ENCODE measurements at places on chromosomes 5 and 9.

GRCh38 chr5:142789206-142789605, 19.0 kb downstream of the ARHGAP26 start:
- DNase-seq, result no peak

GRCh38 chr9:88751781-88752180, 216.8 kb downstream of the NXNL2 start:
- DNase-seq, result no peak

DNA sequence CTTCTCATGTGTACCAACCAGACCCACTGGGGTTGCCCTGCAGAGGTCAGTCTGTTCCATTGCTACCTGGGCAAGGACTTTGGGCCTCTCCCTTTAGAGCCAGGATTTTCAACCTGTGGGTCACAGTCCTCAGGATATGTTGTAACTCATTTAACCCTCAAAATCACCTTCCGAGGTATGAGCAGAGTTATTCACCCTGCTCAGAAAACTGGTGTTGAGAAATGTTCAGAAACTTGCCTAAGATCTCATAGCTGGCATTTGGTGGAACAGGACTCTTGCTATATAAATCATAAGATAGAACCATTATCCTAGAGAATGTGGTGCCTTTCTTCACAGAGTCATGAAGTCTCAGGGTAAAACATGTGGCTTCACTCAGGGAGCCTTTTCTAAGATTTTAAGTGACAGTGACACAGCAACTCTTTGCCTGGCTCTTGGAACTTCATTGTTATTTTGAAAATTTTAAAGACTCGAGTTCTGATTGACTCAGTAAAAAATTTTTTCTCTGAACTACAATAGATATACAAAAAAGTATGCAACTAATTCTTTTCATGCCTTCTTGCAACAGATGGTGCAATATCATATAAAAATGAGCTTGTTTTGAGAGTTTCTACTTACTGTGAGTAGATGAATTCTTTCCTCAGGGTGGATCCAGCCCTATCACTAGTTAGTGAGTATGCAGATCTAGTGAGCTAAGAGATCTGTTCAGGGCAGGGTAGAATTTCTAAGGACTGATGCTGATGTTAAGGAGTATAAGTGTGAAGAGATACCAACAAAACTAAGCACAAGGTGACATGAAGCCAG, 29.5 kb downstream of the CAST start:
- no peak for DNase-seq

GRCh38 chr5:64861281-64861680, 92.6 kb downstream of the CWC27 start:
- no peak for DNase-seq

DNA sequence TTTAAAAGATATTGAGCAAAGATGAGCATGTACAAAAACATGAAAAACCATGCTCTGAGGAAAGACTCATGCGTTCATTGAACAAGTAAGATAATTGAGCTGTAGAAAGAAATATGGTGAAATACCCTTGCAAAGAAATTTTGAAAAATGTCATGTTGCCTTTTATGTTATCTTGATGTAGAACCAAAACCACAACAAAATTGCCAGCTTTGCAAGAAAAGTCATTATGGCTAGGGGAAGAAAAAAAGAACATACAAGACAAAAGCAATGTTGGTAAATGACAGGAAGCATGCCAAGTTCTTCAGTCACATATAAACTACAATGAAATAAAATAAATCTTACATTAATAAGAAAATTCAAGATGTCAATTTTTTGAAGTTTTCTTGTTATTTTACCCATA, 368.0 kb downstream of the IRX1 start:
- no peak for DNase-seq

GRCh38 chr5:149301744-149302380, 30.2 kb downstream of the AFAP1L1 start:
- no peak for DNase-seq

DNA sequence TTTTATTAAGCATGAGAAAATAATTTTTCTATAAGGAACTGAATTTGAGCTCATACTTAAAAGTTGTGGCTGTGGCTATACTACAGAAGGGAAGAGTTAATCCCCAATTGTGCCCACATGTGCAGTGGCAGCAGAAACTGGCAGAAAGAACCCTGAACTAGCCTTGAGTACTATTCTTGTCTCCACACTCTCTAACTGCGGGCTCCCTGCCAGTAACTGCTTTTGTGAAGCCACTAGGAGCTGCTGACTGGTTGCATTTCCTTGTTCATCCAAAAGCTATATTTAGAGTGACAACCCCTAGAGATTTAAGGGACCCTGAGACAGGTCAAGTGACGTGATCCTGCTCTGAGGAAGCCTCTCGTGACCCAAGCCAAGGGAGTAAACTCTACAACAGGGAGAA, 238.6 kb downstream of the ELAVL2 start:
- DNase-seq, result no peak
